Activated CD8-positive, alpha-beta memory T cell treated with anti-CD3 and anti-CD28 coated beads for 1 hour (primary cell): ENCODE measurements at places on chromosomes 1 and 21.

GRCh38 chr1:119012383-119012782 lies 24.2 kb upstream of the TBX15 start:
- DNase-seq, result no peak

DNA sequence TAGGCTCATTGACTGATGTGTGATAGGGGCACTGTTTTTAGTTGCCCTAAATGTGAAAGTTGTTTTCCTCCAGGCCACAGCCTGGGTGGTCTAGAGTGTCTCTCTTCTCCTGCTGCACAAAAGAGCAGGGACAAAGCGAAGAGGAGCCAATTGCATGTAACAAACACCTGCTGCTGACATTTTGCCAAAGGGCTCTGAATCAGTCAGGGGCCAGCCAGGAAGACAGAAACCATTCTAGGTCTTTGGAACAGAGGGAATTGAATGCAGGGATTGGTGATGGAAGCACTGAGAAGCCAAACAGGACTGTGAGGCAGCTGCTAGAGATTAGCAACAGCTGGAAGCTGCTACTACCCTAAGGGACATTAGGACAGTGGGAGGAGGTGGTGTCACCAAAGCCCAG lies 185.3 kb upstream of the POU3F1 start:
- DNase-seq, result no peak

GRCh38 chr1:91827087-91827458 lies 58.9 kb downstream of the TGFBR3 start:
- DNase-seq, result no peak

GRCh38 chr1:109806733-109807400 lies 43.1 kb upstream of the EPS8L3 start:
- DNase-seq, result no peak

- DNase-seq, result no peak
These were observed 144.7 kb downstream of the APP start for GRCh38 chr21:26025536-26026512.

GRCh38 chr1:174789399-174789798 lies 210.3 kb upstream of the CACYBP start:
- DNase-seq, result no peak

DNA sequence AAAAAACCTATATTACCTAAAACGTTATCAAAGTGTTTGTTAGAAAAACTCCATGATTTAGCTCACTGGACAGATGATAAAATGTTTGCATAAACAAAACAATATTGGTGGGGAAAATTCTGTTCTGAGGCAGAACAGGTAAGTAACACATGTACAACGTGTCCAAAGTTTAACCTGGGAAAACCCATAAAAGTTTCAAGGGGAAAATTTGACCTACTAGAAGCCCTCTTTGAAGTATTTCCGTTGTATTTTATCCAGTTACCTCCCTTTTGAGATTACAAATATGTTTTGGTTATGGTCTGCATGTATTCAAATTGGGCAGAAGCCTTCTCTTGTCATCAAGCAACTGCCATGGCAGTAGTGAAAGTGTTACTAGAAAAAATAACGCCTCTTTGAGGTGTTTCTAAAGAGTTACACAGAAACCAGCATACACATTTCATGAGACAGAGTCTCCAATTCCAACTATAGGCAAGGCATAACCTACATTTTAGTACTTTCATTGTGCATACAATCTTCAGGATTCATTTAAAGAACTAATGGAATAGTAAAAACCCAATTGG lies 58.0 kb upstream of the PDC start:
- no peak for DNase-seq

DNA sequence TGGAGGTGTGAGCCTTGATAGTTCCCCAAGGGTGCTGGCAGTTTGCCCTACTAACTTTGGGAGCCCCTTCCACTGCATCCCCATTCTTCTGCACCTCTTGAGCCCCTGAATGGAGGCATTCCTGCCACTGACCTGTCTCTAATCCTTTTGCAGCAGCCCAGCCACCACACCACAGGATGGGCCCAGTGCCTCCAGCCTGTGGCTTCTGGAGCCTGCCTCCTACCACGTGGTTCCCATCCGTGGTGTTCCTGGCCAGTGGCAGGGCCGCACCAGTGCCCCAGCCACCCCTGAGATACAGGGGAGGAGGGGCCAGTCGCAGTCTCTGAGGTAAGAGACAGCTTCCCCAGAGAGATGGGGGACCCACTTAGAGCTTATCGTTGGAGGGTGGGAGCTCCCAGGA lies 14.4 kb downstream of the INAVA start:
- DNase-seq, result no peak

DNA sequence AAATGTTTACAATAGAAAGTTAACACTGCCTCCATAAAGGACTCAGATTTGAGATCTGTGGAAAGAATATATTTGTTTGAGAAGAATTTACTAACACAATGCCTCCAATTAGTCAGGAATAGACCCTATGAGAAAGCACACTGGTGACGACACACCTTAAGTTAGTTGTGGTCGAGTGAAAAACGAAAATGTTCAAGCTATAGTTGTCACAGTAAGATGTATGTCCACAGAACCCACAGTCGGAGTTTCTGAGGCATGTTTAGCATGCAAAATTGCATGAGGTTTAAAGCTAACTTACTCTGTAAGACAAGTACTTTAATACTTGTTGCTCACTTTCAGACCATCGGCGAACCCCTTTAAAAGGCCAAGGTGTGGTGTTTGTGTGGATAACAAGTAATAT lies 69.9 kb upstream of the SIPA1L2 start:
- DNase-seq, result no peak

- DNase-seq, result no peak
These were observed 26.8 kb downstream of the SLC1A7 start for GRCh38 chr1:53115403-53116306.

GRCh38 chr1:84919461-84919970 lies 26.5 kb upstream of the LPAR3 start:
- no peak for DNase-seq
